HFFc6 (cell line): ENCODE measurements at places on chromosomes 7 and 10.

DNA sequence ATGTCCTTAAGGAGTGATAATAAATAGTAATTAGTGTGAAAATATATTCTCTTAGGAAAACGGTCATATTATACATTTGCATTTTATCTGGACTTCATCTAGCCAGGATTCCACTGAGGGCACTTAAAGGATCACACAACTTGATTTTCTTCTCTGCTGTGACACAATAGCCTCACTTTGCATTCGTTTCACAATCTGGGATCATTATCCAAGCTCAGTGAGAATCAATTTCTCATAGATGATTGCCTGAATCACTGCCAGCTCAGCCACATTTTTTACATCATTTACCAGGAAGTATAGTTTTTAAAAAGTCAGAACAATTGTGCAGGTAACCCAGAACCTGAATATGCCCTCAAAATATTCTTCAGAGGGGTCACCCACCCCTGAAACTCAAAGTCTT is 68.9 kb downstream of the PTPRZ1 start:
- no peak for DNase-seq

- no peak for DNase-seq
These were observed 281.9 kb downstream of the PPP1R3A start for GRCh38 chr7:113636727-113637421.

DNA sequence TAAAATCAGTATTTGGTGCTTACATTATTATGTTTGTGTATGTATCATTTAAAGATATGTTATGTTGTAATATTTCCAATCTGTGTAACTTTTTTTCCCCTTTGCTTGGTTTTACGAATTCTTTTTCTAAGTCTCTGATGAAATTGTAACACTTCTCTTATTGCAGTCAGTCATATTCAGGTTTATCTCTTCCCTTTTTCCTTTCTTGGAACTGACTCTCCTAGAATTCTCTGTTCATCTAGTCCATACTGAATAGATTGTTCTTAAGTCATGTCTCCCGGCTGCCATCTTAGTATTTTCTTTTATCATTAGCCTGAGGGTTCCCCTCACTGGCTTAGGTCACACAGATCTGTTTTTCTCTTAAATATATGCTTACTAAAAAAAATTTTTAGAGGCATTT is 44.6 kb downstream of the PHTF2 start:
- DNase-seq: no peak

- DNase-seq: no peak
These were observed 42.2 kb downstream of the EXOC6 start for GRCh38 chr10:92890471-92890870.

GRCh38 chr10:4533621-4534020 is 292.4 kb upstream of the AKR1E2 start:
- DNase-seq: no peak
